ENCODE measurements at places on chromosomes 1 and 21. TPM values are rescaled to one million over a fixed set of nuclear protein-coding genes. Genes with fewer than 3 reads are reported as not detected.

S100A7 gene
- total RNA-seq, result not detected

CRYZL1 gene
- total RNA-seq, result 58.9 TPM

ZFP69B gene
- total RNA-seq, result not detected

CFHR4 gene
- not detected for total RNA-seq

RGS1 gene
- total RNA-seq, result 160 TPM

RABGGTB gene
- total RNA-seq, result 21.3 TPM

IFI44L gene
- total RNA-seq, result 5.5 TPM

LCE3E gene
- not detected for total RNA-seq

- no peak for DNase-seq
Measured at GRCh38 chr1:186848509-186849130, 19.9 kb downstream of the PLA2G4A start.

- DNase-seq, result no peak
Measured at GRCh38 chr1:8461351-8462110, 143.6 kb downstream of the SLC45A1 start.

DNA sequence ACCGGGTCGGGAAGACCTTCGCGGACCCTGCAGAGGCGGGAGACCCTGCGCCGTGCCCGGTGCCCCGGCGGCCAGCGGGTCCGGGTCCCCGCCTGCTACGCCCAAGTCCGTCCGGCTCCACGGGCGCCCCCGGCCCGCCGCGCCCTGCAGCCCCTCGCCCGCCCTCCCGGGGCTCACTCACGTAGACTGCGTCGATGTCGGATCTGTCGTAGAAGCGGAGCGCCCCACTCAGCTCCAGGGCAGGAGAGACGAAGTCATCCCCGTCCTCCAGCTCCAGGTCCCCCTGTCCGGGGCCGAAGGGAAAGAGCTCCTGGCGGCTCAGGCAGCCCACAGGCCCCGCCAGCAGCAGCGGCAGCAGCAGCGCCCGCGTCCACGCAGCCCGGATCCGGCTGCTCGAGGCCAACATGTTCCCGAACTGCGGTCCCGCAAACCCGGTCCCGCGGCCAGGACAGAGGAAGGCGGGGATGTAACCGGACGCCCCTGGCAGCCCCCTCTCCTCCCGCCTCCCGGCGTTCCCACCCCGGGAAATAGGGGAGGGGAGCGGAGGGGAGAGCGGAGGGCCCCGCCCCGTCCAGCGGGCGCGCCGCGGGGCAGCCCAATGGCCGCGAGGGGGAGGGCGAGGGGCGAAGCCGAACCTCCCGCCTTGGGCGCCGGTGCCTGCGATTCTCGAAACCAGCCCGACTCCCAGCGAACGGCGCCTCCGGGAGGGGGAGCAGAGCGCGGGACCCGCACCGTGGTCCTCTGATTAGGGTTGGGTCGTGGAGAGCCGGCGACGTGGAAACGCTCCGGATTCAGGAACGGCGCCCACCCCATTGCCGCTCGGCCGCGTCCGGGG, at the start of gene NID1:
Gene NID1 (minus strand): TSS at position 417 of the 835 bp plus-strand sequence. CDS start 11 bp downstream, at position 406.
- DNase-seq, result peak; percentile 76

DNA sequence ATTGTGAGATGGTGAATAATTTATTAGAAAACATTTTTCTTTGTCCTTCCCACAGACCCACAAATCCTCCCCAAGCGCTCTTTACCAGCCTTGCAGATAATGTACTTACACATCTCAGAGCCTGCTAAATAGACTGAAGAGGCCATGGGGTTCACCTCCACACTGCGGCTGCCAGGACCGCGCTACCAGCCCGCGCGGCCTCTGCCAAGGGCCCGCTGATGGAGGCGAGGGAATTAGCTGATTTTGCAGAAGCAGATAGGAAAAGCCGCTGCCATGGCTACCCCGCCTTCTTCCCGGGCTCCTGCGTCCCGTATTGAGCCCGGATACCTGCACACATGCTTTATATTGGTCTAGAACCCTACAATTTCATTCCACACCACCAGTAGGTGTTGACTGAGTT, 248.0 kb upstream of the FOXD3 start:
- DNase-seq, result no peak

DNA sequence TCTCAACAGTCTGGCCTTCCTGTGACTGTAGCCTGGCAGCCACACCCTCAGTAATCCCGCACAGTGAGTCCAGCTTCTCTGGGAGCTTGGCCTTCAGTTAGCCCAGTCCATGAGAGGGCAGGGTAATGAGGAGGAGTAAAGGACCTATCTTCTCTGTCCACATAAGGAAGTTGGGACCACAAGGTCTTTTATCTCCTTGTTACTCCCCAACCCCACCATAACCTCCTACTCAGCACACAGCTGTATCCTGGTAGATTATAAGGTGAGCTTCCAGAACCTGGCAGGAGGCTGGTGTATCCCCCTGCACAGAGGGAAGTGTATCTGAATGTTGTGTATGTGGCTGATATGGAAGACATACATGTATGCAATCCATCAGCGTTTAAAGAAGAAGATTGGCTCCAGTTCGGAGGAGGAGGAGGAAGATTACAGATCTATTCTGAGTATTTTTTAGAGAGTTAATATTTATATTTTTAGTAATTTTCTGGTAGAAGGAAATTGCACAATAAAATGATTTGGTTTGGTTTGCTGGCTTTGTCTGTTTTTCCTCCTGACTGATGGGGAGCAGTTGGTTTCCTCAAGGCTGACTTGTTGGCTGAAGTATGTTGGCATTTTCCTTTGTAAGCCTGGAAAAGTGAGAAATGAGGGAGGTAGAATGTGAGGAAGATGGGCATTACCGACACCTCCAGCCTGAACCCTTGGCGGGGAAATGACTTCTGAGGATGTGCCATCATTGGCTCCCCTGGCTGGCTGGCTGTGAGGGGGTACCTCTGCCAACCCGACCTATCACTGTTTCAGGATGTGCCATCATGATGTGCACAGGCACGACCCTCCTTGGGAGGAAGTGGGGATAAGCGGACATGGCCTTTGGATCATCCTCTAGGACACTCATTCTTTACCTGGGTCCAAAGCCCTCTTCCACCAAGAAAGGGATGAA, 5.0 kb downstream of the C1orf226 start:
- no peak for DNase-seq

DNA sequence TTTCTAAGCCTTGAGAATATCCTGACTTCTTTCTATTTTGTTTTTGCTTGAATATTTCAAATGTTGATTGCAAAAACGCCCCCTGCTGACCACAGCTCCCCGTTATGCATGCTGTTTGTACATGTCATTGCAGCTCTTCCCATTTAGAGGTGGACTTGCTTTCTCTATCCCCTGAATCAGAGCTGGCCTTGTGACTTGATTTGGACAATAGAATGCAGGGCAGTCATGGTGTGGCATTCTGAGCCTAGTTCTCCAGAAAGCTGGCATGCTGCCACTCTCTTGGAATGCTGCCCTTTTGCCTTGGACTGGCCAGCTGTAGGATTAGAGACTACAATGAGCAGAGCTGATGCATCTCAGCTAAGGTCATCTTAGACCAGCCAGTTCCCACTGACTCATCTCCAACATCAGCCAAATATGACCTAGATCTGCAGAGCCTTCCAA, 1561.5 kb downstream of the MRPL39 start:
- DNase-seq, result peak; percentile 10

DNA sequence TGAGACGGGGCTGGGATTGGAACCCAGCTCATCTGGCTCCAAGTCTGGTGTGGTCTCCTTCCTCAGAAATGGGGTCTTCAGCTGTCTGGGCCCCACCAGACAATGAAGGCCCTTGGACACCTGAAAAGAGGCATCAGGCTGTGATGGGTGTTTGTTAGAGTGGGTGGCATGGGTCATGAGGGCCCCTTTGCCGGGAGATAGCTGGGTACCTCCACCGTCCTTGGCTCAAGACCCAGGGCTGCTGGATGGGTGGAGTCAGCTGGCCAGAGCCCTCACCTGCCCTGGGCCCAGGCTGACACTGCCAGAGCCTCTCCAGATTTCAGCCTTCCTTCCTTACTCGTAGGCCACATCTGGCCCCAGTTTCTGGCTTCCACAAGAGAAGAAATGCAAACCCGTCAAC, 13.4 kb upstream of the TTC22 start:
- no peak for DNase-seq

DNA sequence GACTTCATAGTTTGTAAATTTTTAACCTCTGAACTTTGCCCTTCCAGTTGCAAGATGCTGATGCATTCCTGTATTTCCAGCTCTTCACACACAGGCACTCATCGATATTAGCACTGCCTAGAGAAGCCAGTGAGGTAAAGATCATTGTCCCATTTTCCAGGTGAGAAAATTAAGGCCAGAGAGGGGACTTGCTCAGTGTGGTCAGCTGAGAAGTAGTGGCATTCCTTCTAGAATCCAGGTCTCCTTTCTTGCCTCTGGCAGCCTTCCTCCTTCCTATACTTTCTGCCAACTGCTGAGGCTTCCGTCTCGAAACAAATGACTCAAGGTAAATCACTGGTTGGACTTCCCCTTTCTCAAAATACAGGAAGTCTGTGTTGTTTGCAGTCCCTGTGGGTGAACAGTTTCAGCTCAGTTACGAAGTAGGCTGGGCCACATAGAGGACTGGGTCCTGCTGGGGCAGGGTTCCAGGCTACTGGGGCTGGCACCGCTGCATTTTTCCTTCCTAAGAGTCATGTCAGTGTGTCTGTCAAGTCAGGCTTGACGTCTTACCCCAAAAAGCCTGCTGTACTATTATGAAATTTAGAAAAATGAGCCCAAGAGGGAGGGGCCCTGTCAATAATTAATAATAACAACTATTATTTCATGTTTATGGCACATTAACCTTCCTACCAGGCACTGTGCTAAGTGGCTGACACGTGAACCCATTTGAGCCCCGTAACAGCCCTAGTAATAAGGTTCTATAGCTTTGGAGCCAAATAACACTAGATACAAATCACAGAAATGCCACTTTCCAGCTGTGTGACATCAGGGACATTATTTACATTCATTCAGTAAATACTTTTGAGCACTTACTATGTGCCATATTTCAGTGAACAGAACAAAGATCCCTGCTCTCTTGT, 16.6 kb upstream of the RNF19B start:
- peak; percentile 76 for DNase-seq

GRCh38 chr1:14148526-14148925, 448.5 kb downstream of the PRDM2 start:
- DNase-seq, result no peak

DNA sequence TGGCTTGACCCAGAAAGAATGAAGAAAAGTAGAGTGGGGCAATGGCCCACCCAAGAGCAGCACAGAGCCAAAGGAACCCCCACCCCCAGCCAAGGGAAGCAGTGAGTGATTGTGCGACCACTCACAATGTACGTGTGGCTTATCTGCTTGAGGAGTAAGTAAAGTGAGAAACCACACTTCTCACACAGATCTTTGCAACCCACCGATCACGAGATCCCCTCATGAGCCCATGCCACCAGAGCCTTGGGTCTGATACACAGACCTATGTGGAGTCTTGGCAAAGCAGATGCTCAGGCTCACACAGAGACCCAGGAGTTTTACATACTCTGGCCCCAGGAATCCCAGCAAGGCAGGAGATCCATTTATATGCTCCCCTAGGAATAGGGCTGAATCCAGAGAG, 14.0 kb upstream of the SLC9C2 start:
- DNase-seq, result no peak
